ENCODE measurements at places on chromosomes 12 and 14.

GRCh38 chr14:68463705-68464374 is 329.0 kb downstream of the ZFP36L1 start:
- DNase-seq = no peak

DNA sequence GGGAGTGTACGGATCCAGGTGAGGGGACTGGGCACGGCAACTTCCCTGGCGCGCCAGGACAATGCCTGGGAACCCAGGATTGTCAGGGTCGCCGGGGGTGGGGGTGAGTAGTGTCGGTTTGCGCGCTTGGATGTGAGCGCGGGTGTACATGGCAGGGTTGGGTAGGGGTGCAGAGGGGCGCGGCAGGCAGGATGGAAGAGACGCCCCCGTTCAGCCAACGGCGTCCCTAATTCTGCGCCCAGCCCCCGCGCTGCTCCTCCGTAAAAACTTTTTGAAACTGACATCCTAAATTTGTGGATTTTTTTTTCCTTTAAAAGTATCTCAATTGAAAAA is 3.1 kb downstream of the DIO3 start:
- DNase-seq = no peak

DNA sequence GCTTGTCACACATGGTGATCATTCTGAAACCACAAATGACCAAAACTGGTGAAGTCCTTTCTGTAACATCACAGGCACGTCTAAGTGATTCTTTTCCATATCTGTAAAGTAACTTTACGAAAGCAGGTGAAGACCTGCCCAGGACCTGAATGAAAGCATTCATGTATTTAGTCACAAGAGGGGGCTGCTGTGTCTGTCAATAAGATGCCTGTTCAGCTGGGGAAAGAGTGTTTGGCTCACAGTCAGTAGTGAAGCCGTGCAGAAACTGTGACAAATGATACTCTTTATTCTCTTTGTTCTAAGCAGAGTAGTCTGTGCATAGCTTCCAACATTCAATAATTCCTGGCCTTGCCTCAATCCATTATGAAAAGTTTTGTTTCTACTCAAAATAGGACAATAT is 373.5 kb upstream of the OR4E1 start:
- DNase-seq = no peak

GRCh38 chr12:58412461-58413060 is 471.2 kb downstream of the ATP23 start:
- no peak for DNase-seq

- DNase-seq = no peak
Measured at GRCh38 chr14:52926953-52927352, 23.9 kb downstream of the FERMT2 start.

- no peak for DNase-seq
Measured at GRCh38 chr12:50192908-50193307, 25.7 kb upstream of the CERS5 start.

GRCh38 chr12:45458854-45459807 is 243.2 kb downstream of the ANO6 start:
- no peak for DNase-seq

GRCh38 chr14:73116079-73116665 is 20.1 kb upstream of the PSEN1 start:
- no peak for DNase-seq

DNA sequence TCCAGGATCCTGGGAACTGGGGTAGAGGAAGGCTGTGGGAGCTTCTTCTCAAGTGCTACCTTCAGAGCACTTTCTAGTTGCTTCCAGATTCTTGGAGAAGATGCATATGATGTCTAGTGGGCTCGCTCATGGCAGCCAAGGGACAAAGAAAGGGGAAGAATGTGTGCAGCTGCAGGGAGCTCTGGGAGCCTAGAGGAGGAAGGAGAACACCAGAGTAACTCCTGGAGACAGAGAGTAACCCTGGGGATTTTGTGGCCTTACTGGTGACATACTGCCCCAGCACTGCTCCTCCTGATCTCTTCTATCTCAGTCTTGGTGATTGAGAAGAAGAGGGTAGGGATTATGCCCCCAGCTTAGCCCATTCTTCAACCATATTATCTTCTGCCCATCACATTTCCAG is 10.3 kb upstream of the SP7 start:
- no peak for DNase-seq

DNA sequence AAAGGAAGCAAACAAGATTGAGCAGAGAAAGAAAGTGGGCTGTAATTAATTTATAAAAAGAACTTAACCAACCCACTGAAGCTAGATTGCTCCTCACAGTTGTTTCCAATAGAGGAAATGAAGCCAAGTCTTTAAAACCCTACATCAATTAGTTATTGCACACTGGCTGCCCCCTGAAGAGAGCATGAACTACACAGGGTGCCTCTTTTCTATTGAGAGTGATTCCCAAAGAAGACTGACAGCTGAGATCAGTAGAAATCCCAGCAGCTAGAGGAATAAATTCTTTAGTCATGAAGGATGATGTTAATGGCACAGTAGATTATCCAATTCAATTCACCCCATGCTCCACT is 8.6 kb upstream of the USP15 start:
- DNase-seq = no peak

- no peak for DNase-seq
Measured at GRCh38 chr12:77113971-77114370, 48.6 kb upstream of the E2F7 start.

DNA sequence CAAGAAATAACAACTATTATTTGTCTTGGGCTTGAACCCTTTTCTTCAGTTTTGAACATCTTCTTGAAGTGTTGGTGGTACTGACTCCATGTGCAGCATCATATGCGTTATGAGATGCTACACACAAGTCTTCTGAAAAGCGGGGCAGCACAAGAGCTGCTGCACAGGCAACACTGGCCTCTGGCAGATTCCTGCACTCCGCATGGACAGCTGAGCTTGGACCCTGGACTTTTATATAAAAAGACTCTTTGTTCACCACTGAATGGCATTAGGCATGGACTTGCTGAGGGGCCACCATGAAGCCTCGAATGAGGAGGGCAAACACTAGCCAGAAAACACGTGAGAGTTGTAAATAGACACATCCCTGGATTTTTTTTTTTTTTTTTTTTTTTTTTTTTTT is 210.8 kb upstream of the NPAS3 start:
- DNase-seq = no peak

DNA sequence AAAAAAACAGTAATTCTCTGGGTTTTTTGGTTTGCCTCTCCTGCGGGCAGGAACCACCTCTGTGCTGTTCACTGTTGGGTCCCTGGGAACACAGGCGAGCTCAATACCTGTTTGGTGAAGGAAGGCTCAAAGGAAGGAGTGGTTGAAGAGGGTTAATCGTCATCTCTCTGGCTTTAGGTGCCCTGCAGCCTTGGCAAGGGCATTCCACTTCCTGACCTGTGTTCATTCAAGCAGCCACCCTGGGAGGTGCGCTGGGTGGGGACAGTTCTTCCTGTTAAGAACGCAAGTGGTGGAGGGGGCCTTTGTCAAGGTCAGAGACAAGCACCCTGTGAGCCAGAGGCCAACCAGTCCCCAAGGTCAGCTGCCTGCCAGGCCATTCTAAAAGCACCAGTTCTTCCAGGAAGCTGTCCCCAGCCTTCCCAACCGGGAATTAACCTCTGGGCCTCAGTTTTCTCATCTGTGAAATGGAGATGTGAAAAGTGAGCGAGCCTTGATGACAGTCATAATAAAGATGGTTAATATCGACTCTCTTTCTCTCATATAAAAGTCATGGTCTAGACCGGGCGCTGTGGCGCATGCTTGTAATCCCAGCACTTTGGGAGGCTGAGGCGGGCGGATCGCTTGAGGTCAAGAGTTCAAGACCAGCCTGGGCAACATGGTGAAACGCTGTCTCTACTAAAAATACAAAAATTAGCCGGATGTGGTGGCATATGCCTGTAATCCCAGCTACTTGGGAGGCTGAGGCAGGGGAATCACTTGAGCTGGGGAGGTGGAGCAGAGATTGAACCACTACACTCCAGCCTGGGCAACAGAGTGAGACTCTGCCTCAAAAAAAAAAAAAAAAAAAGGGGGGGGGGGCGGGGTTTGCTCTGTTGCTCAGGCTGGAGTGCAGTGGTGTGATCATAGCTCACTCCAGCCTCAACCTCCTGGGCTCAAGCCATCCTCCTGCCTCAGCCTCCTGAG is 6.1 kb downstream of the RHOF start:
- no peak for DNase-seq

DNA sequence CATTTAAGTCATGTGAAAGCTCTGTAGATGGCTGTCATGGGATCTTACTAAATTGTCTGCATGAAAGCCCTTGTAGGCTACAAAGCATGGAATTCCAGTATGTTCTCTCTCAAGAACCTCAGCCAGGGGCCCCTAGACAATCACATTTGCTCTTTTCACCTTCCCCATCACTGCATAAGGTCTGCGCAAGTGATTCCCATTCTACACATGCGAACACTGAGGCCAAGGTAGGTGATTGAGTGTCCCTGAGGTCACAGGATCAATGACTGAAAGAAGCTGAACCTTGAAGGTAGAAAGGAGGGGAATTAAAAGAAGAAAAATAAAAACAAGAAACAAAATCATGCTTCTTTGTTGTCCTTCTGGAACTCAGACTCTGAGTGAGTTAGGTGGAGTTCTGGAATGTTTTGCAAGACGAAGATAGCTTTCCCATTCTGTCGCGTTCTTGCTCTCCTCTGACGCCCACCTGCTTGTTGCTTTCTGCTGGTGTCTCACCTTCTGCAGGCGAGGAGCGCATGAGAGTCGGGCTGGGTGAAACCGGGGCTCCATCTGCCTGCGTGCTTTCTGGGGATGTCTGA is 79.9 kb downstream of the SPRING1 start:
- DNase-seq = no peak

GRCh38 chr12:46187023-46187422 is 81.8 kb downstream of the SLC38A1 start:
- DNase-seq = no peak

DNA sequence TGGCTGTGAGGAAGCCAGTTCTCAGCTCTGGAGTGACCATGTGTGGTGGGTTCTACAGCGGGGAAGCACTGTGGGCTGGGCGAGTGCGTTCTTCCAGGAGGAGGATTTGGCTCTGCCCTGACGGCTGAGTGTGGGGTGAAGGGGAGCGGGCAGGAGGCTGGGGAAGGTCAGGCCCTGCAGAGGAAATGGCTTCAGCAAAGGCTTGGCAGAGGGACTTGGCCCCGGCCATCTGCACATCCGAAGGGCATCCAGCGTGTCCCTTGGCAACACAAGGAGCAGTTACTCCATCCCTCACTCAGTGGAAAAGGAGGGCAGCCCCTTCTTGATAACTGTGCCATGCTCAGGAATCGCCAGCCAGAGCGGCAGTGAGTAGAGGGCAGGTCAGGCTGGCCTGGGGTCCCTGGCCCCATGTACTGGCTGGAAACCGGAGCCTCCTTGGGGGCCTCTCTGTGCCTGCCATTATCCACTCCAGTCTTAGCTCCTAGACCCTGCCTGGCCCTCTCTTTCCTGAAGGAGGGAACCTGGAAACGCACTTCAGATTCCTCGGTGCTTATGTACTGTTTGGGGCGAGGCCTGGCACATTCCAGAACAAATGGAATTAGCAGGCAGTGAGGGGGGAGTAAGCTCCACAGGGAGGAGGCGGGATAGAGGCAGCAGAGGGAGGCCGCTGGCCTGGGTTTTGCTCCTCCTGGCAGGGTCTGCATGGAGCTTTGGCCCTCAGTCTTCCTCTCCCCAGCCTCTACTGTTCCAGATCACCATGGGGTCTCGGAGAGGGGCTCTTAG is 133.6 kb upstream of the NCOR2 start:
- DNase-seq = no peak

- no peak for DNase-seq
Measured at GRCh38 chr12:26080911-26081310, 43.9 kb downstream of the BHLHE41 start.

GRCh38 chr12:100675432-100675831 is 101.9 kb downstream of the GAS2L3 start:
- DNase-seq = no peak

DNA sequence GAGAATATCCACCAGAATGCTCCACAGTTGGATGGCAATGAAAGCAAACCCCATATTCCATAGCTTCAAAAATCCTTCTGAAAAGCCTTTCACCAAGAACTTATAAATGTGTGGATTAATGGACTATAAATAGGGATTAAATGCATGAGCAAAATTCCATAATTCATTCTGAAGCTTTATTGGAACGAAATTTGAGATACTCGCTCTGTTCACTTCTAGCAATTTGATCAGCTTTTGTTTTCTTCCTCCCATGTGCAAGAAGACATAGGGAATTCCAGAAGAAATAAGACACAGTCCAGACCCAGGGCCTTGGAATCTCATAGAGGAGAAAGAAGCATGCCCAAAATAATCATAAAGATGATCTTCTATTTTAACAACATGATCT is 285.9 kb upstream of the TMPO start:
- DNase-seq = no peak

DNA sequence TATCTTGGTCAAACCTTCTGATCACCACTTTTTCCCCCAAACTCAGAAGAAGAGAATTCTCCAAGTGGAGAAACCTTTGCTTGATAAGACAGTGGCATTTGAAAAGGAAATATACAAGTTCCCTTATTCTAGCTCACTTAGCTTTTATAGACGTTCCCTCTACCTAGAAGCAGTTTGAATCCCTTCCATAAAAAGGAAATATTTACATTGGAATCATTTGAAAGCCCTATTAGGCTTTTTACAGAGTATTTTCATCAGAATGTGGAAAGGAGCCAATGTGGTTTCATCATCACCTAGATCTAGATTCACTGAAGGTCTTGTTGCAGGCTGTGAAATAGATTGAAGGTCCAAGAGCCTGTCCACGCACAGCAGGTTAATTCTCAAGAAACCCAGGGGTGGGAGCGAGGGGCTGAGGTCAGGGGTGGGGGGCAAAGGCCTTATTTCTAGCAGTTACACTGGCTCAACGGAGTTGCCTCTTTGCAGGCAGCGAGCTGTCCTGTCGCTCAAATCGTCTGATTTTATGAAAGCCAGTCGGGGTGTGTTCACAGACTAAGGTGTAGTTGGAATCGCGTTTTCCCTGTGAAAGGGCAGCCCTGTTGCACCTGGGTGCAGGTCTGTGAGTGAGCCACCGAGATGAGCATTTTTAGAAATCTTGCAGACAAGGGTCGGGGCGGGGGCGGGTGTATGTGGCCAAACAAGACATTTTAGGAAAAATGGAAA is 45.6 kb downstream of the AACS start:
- no peak for DNase-seq

GRCh38 chr12:43893670-43894069 is 57.8 kb downstream of the TMEM117 start:
- DNase-seq = no peak

DNA sequence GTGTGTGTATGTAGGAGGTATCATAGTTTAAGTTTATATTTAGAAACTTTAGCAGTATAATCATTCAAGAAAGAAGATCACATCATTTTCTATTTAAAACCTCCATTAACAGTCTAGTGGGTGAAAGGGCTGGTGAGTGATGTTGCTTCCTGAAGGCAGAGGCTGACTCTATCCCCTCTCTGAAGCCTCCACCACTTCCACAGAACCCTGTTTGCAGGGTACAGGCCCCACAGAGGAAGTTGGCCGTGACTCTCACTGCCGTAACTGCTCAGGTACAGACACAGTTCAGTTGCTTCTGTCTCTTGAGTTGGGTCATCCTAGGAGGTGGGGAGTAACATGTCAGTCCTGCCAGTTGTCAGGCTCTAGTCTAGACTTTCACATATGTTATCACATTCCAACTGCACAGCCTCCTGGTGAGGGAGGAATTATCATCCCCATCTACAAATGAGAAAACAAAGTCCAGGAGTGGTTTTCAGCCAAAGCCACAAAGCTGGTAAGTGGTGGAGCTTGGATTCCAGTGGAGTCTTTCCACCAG is 31.5 kb downstream of the CFL2 start:
- no peak for DNase-seq

- no peak for DNase-seq
Measured at GRCh38 chr12:90619943-90620342, 335.0 kb downstream of the CCER1 start.

- no peak for DNase-seq
Measured at GRCh38 chr12:25797386-25797785, 161.1 kb upstream of the RASSF8 start.

GRCh38 chr12:61999311-61999710 is 260.9 kb upstream of the USP15 start:
- no peak for DNase-seq
